ENCODE measurements at places on chromosomes 7 and 10.

DNA sequence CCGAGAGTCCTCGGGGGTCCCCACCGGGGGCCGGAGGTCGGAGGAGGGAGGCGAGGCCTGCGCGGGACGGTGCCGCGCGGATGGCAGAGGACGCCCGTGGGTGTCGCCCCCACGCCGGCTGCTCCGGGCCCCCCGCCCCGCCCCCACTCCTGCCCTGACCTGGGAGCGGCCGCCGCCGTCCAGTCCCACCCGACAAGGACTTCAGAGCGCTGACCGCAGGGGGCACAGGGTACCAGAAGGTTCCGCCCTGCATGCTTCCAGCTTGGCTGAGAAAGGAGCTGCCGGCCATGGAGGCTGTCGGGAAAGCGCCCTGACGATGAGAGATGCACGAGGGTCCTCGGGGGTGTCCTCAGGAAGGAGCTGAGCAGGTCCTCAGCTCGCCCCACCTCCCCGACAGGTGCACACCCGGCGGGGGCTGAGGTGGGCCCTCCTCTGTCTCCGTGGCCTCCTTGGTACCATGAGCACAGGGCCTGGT lies 57.0 kb upstream of the DNAJB6 start:
- DNase-seq: no peak

DNA sequence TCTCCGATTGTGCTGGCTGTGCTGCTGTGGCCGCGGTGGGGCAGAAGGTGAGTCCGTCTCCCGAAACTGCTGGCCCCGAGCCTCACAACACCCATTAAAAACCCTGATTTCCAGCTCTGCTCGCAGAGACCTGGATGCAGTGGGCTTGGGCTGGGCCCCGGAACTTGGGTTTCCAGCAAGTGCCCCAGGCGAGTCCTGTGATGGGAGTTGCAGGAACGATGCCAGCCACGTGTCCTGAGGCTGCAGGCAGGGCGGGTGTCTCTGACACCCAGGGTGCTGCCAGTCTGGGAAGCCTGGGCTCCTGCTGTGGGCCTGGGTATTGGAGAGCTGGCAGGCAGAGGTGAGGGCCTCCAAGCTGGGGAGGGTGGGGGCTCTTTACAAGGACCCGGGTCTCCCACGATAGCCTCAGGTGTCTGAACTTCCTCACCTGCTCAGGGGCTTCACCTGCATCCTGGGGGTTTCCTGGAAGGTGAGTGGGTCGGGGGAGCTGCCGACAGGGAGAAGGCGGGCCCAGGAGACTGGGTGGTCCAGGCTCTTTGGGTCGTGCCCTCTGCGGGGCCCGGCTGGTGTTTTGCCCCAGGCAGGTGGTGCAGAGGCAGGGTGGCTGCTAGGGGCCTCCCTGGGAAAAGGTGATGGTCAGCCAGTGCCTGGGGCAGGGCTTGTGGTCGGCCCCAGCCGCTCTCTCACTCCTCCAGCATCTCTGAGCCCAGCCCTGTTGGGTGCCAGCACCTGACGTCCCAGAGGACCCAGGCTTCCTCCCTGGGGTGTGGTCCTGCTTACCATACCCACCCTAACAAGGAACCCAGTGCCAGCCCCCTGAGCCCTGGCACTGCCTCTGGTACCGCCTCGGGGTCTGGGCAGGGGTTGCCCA lies 180.3 kb downstream of the DNAJB6 start:
- DNase-seq: no peak

DNA sequence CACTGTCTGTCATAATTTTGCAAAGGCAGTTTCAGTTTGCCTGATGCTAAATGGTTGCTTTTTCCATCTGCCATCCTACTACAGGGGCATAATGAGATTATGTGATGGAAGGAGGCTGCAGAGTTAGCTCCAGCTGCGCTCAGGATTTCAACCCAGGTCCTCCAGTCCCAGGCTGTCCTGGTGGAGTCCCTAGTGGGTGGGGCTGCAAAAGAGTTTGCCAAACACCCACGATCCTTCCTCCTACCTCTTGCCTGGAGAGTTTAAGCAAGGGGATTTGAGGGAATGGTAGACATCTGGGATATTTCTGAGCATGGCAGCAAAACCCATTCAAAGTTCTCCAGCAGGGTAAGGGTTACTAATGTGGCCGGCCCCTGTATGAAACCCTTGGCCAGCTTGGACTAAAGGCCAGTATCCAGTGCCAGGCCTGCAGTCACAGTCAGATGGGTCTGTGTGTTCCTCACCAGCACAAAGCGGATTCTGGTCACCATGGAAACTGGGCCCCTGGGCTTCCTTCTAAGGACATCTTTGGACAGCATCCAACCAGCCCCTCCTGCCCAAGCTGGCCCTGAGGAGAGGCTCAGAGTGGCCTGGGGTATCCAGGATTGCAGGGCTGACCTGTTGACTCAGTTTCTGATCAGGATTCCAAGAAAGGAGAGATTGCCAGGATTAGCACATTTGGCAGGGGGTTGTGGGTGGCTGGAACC lies 42.7 kb upstream of the CHST3 start:
- DNase-seq: no peak

GRCh38 chr7:5776894-5777660 lies 4.4 kb downstream of the RNF216 start:
- no peak for DNase-seq
